Nephron progenitor cell (in vitro differentiated cells): ENCODE measurements at places on chromosomes 1 and 21.

- DNase-seq: no peak
These were observed 35.3 kb upstream of the SOD1 start for GRCh38 chr21:31624181-31624580.

GRCh38 chr1:7578206-7578605 is 192.9 kb upstream of the VAMP3 start:
- peak; percentile 3 for DNase-seq

- DNase-seq: peak; percentile 55
These were observed 77.8 kb downstream of the ALPL start for GRCh38 chr1:21586846-21587601.

DNA sequence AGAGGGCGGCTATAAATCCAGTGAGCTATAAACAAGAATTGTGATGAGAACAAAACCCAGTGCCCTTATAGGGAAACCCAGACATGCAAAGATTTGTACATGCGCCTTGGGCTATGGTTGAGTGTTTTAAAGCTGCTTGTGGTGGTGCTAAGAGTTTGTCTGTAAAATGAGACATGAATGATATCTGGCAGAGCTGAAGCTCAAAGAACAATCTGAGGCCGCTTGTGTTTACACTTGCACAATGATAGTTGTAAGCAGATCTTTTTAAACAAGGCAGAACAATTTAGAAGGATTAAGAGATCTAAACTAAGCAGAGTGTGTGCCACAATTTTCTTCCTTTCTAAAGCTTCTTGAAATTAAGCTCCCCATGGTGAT is 80.4 kb upstream of the ADAMTS5 start:
- DNase-seq: no peak

GRCh38 chr1:155548706-155549105 is 13.9 kb downstream of the ASH1L start:
- DNase-seq: no peak

GRCh38 chr1:202501281-202501680 is 152.8 kb downstream of the PPP1R12B start:
- no peak for DNase-seq

DNA sequence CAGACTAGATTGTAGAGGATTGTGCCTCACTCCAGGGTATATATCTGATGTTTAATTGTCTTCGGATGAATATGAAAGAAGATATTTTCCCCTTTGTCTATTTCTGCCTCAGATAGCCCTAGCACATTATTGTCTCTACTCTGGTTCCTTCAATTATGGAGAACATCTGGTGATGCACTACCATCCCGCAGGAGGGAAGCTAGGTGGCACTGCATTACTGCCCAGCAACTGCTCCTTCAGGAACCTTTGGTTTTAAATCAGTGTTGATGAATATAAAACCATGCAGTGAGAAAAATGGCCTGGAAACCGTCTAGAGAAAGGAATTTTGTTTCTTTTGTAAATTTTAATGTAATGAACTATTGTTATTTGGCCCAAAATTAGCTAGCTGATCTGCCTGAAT is 68.5 kb downstream of the GPR88 start:
- no peak for DNase-seq

- DNase-seq: no peak
These were observed 22.0 kb downstream of the PRKCZ start for GRCh38 chr1:2072109-2072806.

GRCh38 chr21:33975548-33976081 is 60.0 kb upstream of the ATP5PO start:
- DNase-seq: no peak

DNA sequence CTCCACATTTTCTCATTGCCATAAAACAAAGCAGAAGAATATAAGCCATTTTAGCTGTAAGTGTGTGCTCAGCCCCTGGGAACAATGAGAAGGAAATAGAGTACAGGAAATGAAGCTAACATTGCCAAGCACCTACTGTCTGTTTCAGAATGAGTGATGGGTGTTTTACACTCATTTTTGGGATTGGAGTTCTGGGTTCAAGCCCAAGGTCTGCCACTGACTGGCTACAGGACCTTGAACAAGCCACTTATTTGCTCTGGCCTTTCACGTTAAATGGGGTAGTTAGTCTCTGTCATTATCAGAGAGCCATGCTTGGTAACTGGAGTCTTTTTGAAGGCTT is 80.7 kb upstream of the KAZN start:
- DNase-seq: no peak

- no peak for DNase-seq
These were observed 3.4 kb upstream of the ECE1 start for GRCh38 chr1:21293537-21294265.

GRCh38 chr1:30732277-30732996 is 9.1 kb upstream of the MATN1 start:
- no peak for DNase-seq

DNA sequence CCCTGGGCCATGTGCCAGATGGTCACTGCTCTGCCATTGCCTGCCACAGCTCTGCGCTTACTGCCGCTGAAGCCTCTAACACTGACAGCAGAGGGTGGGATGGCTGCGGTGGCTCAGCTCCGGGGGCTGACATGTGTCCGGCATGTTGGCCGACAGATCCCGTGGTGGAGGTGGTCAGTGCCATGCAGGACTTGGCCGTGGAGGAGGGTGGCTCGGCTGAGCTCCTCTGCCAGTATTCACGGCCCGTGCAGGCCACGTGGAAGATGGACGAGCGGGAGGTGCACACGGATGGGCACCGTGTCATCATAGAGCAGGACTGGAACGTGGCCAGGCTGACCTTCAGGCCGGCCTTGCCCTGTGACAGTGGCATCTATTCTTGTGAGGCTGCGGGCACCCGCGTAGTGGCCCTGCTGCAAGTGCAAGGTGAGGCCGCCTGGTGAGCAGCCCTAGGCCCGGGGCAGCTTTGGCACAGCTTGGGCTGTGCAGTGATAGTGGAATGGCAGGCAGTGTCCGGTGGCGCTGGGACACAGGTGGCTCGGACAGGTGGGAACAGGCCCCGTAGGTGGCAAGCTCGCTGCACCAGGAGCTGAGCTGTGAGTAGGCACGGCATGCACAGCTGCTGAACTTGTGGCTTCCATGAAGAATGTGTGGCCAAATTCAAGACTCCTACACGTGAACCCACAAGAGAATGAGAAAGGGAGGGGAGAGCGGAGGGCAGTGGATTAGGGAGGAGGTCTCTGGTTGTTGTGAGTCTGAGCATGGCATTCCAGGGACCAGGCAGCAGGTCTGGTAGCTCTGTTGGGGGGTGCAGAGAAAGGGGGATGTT is 91.8 kb downstream of the TRIM11 start:
- DNase-seq: no peak

- no peak for DNase-seq
These were observed 74.3 kb downstream of the SIPA1L2 start for GRCh38 chr1:232555494-232556210.
